ENCODE measurements at places on chromosomes 5 and 9.

DNA sequence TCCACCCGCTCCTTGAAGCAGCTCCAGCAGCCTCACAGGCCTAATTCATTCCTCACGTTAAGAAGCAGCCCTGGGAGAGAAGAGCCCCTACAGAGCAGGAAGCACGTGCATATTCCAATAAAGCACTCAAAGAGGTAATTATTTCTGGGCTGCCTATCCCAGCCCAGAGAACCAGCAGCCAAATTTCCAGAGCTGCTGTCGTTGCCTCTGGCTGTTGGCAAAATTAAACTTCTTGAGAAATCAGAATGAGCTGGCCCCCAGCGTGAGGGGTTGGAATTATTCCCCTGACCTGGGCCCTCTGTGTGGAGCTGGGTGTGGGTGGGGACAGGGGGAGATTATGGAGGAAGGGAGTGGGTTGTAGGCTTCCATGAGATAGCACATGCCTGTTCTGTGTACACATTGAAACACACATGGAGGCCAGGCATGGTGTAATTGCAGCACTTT is 86.8 kb upstream of the HSPA9 start:
- no peak for DNase-seq

DNA sequence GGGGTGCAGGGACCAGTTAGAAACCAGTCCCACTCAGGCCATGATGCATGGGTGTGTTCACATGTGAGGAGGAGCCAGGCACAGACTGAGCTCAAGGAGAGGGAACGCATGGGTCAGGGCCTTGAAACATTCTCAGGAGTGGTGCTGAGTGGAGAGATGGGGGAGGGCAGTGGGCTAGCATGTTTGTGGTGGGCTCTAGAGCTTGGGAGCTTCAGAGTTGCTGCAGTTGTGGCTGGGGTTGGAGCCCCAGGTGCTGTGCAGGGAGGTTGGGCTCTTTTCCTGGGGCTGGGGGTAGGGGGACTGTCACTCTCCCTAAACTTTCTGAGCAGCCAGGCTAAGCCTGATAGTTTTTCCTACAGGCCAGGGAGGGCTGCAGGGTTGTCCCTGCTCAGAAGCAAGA is 95.4 kb downstream of the DAB2IP start:
- DNase-seq = no peak

- no peak for DNase-seq
These were observed 31.5 kb downstream of the CLINT1 start for GRCh38 chr5:157827423-157827822.

GRCh38 chr5:74028406-74028805 is 402.4 kb downstream of the ARHGEF28 start:
- no peak for DNase-seq

DNA sequence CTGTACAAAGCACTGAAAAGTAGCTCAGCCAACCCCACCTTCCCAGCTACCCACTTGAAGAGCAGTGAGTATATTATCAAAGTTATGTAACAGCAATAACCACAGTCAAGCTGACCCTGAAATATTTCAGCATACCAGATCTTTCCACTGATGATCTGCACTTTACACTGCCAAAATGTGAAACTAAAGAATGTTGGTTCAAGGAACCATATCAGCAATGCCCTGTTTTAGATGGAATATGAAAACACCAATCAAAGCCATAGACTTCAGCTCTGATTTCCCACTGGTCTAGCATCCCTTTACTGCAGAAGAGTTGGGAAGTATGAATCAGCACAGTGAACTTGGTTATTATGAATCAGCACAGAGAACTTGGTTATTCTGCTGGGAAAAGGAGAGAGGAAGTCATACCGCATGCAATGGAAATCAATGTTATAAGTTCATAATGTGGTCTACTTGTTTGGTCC is 20.0 kb downstream of the CEMIP2 start:
- DNase-seq = no peak
